Kasumi-1 (cell line): ENCODE measurements at places on chromosomes 12 and 14.
A peak's percentile ranks its signal among the peaks of the same experiment; 100 is the strongest.

DNA sequence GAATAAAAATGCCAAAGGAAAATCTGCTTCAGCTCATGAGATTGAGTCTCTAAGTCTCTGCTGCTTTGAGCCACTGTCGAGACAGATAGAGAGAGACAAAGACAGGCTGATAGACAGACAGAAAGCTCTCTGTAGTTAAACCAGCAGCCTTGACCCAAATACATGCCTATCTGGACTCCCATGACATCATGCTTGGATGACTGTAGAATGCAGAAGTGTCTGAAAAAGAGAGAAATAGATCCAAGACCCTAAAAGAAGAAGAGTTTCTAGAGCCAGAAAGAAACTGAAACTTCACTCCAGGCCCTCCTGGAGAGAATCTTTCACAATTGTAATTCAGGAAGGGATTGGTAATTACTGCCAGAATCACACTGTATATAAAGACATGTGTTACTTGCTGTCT is 122.6 kb upstream of the PLXNC1 start:
- DNase-seq: no peak

- DNase-seq: no peak
Measured at GRCh38 chr12:1839464-1839863, 19.1 kb downstream of the LRTM2 start.

DNA sequence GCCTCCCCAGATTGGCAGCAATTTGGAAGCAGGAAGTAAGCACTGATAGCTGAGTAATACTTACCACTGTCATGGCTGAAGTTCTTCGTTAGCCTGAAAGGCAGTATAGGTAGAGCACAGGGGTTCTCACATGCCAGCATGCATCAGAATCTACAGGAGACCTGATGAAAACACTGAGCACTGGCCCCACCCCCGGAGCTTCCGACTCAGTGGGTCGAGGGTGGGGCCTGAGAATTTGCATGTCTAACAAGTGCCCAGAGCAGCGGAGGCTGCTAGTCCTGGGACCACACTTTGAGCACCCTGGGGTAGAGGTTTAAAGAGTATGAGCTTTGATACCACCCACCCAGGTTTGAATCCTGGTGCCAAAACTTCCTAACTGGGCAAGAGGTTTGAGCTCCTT is 89.6 kb downstream of the FBXW8 start:
- DNase-seq: no peak

DNA sequence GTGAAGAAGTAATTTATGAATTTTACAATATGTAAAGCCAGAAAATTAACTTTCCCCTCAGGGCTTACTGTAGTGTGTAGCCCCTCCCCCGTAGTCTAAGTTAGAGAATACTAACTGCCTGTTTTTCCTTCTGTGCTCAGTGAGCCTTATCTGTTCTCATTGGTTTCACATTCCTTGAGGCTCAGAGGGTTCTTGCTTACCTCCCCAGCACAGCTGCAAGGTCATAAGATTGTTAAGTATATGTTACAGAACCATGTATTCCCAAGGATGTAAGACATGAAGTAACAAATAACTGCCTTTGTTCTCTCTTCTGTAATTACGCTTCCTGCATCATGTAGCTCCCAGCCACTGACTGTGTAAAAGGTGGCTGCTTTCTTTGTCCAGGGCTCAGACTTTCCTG is 1351.1 kb downstream of the TMEM121 start:
- DNase-seq: no peak

DNA sequence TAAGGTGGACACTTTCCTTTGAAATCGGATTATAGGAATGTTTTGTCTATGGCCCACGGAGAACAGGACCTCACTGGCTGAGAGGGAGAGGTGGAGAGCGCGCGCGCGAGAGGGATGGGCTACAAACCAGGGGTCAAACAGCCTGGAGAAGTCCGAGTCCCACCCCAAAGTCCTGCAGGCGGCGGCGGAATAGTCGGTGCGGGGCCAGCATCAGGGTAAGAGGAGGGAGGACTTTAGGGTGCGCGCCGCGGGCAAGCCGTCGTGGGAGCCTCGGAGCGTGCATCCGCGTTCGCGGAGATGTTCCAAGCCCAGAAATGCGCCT is 3.3 kb upstream of the HOXC8 start:
- no peak for DNase-seq

DNA sequence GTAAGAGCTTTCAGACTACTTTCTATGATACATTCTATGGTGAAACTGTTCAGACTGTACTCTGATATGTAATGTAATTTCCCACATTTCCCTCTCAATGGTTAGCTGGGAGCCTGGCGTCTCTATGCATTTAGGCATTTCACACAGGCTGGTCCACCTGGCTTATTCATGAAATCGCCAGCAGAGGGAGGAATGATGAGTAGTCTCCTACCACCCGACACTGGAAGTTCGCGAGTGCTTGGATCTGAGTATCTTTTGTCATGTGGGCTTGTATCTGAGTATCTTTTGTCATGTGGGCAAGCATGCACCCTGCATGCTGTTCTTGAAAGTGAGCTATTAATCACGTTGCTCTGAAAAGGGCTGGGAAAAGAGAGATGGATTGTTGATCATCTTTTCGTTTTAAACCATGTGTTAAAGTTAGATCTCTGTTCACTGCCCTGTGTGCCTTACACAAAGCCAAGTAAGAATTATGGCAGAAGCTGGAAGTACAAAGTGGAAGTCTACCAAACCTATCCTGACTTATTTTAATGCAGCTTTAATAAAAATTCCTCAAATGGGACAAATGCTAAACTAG is 235.0 kb downstream of the ATP23 start:
- peak; percentile 8 for DNase-seq

- no peak for DNase-seq
Measured at GRCh38 chr12:1584326-1584725, 10.1 kb downstream of the FBXL14 start.

DNA sequence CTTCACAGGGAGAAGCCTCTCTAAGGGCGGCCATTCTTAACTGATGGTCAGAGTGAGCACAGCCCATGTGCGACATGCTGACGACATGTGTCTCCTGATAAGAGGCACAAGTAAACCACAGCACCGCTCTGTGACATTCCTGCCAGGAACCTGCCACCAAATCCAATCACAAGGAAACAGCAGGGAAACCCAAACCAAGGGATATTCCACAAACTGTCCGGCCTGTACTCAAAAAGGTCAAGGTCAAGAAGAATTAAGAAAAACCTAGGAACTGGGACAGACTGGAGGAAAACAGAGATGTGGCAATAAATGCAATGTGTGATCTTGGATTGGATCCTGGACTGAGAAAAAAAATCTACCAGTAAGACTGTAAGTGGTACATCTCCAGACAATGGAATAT is 91.9 kb downstream of the SYNE3 start:
- DNase-seq: no peak

DNA sequence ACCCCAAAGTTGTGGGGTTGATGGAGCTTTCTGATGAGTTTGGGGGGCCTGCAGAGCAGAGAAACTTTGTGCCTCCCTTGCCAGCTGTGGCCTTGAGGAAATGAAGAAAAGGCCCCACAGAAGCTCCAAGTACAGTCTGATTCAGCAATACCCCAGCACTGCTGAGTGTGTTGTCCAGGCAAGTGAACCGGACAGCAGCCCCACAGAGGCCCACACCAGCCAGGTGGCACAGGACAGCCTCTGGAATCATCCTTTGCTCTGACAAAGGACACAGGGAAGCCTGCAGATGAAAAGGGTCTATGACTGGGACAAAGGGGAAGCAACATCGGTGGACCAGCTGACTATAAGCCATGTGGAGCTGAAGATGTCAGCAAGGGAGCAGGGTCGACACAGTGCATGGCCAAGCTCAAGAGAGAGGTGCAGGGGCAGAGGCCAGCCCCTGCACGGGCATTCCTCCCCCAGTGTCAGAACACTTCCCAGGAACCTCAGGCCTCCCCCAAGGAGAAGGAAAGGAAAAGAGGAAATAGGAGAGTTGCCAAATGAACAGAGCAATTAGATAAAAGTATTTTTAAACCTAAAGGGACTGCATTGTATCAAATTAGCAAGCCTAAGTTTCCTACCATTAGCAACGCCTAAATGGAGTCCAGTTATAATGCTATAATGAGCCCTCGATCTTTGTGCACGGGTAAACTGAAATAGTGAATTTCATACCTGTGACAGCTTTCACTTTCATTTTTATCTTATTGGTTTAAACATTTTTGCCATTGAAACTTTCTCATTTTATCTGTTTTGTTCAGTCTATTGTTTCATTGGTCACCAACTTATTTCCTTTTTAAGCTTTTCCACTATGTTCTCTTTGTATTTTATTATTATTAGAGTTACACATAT is 46.3 kb upstream of the PTGDR start:
- peak; percentile 17 for DNase-seq

DNA sequence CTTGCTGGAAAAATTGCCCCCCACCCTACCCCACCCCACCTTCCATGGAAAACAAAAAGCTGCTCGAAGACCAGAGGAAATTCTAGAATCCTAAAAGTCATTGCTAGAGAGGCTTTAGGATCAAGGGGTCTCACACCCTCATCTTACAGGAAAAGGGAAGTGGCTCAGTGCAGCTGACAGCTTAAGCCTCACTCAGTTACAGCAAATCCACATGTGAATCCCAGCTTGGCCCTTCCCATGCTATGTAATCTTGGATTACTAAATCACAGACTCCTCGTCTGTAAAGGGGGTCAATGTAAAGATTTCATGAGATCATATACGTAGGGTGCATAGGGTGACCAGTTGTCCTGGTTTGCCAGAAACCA is 25.9 kb downstream of the CMKLR1 start:
- DNase-seq: no peak

GRCh38 chr12:2265461-2266167 is 212.8 kb downstream of the CACNA1C start:
- DNase-seq: no peak

- DNase-seq: no peak
Measured at GRCh38 chr12:51960488-51960887, 9.0 kb downstream of the ACVR1B start.

GRCh38 chr14:59997449-59997848 is 77.5 kb downstream of the LRRC9 start:
- DNase-seq: no peak

DNA sequence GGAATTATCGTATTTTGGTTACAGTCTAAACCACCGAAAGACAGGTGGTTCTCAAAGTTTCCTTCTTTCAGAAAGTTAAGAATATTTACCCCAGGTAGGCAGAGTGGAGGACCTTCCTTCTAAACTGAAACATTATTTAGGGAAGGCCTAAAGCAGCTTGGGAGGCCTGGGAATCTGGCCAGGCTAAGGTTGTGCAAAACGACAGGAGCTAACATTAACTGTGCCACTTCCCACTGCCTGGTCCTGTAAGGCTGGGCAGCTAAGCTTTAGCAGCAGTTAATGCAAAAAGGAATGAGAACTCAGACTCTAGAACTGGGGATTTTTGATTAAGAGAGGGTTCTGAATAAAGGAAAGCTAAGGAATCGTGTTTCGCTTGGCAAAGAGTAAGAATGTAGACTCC is 82.6 kb downstream of the SLCO1A2 start:
- no peak for DNase-seq

DNA sequence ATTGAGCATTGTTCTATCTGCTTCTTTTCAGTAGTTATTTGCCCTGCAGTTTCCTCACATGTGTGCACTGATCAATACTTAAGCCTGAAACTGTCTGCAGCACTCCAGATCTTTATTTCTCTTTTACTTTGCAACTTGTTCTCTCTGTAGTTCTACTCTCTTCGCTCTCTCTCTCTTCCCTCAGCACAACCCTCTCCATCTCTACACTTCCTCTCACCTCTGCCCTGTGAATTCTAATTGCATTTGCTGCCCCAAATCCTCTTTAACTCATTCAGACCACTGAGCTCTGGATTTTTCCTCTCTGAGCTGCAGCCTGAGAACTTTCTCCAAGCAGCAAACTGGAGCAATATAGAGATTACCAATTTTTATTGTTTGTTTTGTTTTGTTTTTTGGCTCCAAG is 1035.5 kb downstream of the FSCB start:
- DNase-seq: no peak

DNA sequence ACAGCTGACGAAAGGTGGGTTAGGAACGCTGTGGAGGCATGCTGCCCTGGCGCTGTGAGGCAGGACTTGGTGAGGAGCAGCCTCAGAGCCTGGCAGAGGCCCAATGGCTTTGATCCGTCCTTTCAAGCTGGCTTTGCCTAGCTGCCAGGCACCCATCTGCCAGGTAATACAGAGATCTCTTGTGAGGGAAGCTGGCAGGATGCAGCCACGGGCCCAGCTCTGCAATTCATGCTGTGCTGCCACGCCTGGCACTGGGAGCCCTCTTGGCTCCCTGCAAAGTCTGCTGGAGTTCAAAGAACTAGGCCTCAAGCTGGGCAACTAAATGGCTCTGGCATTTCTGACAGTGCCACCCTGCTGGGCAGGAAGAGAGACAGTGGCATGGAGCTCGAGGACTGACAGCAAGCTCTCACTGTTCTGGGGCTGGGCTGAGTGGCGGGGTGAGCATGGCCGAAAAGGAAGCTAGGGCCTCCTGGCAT is 18.7 kb downstream of the IQSEC3 start:
- no peak for DNase-seq

DNA sequence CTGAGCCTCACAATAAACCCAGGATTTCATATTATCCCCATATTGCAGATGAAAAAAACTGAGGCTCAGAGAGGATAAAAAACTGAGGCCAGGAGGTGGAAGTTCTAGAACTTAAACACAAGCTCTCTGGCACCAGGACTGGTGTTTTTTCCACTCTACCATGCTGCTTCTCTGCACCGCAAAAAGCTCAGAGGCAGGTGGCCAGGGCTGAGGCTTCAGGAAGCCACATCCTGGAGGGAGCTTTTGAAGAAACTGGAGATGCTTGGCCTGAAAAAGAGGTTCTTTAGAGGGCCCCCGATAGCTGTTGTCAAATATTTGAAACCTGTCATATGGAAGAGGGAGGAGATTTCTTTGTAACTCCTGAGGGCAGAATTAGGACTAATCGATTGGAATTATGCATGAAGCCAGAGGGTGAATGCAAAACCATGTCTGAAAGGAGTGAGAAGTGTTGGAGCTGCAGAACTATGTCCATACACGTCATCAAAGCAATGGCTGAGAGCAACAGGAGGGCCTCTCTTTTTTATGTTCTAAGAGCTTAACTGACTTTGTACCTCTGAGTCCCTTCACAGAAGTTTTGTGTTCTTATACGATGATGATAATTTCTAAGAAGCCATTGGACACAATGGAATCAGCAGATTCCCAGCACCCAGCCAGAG is 448.6 kb downstream of the FUT8 start:
- no peak for DNase-seq

DNA sequence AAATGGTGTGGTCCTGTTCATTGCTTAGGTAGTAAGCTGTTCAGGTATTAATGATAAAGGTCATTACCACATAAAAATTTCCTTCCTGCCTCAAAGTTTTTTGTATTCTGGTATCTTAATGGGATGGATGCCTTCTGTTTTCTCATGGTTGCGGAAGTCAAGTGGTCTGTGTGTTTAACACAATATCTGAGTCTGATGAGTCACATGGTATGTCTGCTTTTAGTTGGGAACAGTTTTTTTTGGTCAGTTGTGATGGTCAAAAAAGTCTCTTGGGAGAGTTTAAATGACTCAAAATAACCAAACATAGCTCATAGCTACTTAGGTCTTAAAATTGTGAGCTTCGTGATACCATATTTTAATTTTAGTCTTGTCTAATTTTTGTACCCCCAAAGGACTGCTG is 40.7 kb downstream of the STK38L start:
- DNase-seq: no peak

DNA sequence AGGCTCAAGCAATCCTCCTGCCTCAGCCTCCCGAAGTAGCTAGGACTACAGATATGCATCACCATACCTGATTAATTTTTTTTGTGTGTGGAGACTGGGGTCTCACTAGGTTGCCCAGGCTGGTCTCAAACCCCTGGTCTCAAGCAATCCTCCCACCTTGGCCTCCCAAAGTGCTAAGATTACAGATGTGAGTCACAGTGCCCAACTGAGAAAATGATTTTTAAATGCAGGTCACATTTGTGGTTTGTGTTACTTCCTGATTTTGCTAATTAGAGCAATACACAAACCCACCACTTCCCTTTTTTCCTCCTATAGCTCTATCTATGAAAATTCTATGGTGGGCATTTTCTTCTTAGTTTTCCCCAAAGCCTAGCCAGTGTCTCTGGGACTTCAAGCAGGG is 45.5 kb upstream of the TMEM263 start:
- peak; percentile 95 for DNase-seq
